Epithelial cell of proximal tubule (primary cell): ENCODE measurements at places on chromosomes 13 and 19. TPM values are rescaled to one million over a fixed set of nuclear protein-coding genes. Genes with fewer than 3 reads are reported as not detected.

Gene OPA3
- 10.1 and 12.6 TPM in 2 replicates for total RNA-seq

- peak; percentile 49 for DNase-seq
Observed at GRCh38 chr13:75415694-75416093, 66.3 kb downstream of the TBC1D4 start.

Gene PRTN3
- total RNA-seq = not detected in 2 replicates

- no peak for DNase-seq
Observed at GRCh38 chr19:39082745-39083598, 1.2 kb upstream of the ACP7 start.

DNA sequence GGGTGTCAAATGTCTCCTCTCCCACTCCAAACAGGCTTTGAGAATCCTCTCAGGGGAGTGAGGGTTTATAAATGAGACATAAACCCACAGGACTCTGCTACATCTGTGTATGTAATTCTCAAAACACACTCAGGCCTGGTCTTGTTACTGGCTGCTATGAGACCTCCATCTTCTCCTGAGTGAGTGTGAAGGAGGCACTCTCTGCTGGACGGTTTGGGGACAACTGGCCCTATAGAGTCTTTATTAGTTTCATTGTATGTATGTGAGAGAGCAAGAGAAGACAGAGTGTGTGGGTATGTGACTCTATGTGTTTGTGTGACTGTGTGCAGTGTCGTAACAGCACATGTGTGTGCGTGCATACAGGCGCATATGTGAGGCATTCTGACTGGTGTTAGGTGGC, 9.6 kb upstream of the CYP4F12 start:
- DNase-seq = no peak

DNA sequence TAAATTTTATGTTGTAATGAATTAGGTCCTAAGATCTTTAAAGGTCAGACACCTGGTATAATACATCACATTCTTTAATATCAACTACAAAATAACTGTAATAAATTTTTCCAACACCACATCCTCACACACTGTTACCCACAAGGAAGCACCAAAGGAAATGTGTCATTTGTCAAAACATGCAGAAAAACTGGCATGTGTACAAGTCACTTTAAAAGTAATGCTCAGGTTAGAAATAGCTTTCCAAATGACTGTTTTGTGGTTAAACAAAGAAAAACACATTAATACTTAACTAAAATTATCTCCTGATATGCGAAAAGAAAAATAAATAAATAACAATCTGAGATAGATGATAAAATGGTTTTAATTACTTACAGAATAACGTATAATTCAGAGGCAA, 74.7 kb downstream of the MZT1 start:
- no peak for DNase-seq
